ENCODE measurements at places on chromosomes 4 and X.

- DNase-seq = no peak
These were observed 155.4 kb upstream of the PLAC1 start for GRCh38 chrX:134813697-134814096.

- no peak for DNase-seq
These were observed 46.6 kb upstream of the PGRMC2 start for GRCh38 chr4:128334256-128334655.

- DNase-seq = no peak
These were observed 153.8 kb upstream of the GALNT7 start for GRCh38 chr4:173014836-173015235.

DNA sequence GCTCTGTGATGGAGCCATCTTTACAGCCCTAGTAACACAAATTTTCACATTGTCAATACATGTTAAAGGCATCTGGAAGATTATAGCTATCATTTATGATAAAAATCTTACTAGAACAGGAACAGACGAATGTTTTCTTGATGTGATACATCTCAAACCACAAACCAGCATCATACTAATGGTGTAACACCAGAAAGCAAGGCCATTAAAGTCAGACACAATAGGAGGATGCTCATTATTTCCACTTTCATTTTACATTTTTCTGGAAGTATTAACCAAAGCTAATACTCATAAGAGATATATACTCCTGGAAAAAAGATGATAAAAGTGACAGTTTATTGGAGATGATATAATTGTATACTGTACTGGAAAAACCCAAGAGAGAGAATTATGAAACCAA, 5.3 kb downstream of the AKAP14 start:
- DNase-seq = no peak

- DNase-seq = no peak
These were observed 330.3 kb downstream of the TRAM1L1 start for GRCh38 chr4:116755051-116755450.

- DNase-seq = no peak
These were observed 29.5 kb downstream of the NIPAL1 start for GRCh38 chr4:48046059-48046458.

GRCh38 chrX:48649102-48649501, 34.5 kb upstream of the WAS start:
- no peak for DNase-seq

DNA sequence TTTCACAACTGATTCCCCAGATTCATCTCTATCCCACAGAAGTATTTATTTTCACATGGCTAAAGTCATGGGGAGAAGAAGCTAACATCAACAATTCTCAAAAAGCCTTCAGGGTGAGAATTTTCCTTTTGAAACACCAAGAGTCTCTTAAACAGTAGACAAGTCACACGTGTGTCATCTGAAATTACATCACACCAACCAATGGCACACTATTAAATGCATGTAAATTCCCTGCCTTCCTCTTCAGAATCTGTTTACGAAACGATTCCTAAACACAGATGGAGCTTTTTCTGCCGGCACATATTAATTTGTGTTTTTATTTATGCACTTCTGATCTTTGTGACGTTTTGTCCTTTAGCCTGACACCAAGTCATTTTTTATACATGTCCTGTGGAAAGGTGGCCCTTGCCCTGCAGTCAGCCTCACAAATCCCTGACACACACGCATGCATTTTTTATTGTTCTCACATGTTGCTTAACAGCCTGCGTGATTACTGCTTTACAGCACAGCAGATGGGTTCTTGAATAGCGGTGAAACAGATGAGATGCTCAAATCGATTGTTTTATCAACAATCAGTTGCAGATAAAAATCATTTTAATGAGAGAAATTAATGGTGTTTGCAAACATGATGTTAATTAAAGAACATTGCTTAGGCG, 735.9 kb upstream of the TENM3 start:
- DNase-seq = no peak

DNA sequence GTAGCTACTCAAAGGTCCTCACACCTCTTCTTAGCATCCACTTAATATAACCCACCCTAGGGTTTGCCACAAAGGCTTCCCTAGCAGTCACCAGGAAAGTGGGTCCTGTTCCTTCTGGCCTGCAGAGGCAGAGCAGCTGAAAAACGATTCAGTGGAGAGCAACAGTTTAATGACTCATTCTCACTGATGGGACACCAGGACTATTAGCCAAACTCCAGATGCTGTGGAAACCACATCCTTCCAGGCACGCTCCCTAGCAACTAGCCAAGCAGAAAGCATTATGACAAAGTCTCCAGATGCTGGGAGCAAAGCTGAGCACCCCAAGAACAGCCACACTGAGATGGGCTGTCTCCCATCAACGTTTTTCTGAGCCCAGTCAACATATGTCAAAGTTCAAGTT, 30.3 kb upstream of the UTP14A start:
- DNase-seq = no peak

DNA sequence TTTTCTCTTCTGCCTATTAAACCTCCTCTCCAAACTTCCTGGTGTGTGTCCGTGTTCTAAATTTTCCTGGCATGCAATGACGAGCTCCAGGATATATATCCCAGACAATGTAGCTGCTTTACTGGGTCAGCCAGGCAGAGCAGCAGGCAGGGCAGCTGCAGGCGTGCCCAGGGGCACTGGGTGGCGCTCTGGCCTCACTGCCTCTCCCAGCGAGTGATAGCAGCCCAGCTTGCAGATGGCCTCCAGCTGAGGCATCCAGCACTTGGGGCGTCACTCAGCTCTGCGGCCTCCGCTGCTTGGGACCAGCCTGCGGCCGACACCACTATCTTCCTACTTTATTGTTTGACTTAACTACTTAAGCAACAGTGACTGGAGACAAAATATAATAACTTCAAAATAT, 23.0 kb upstream of the UBA6 start:
- DNase-seq = no peak

DNA sequence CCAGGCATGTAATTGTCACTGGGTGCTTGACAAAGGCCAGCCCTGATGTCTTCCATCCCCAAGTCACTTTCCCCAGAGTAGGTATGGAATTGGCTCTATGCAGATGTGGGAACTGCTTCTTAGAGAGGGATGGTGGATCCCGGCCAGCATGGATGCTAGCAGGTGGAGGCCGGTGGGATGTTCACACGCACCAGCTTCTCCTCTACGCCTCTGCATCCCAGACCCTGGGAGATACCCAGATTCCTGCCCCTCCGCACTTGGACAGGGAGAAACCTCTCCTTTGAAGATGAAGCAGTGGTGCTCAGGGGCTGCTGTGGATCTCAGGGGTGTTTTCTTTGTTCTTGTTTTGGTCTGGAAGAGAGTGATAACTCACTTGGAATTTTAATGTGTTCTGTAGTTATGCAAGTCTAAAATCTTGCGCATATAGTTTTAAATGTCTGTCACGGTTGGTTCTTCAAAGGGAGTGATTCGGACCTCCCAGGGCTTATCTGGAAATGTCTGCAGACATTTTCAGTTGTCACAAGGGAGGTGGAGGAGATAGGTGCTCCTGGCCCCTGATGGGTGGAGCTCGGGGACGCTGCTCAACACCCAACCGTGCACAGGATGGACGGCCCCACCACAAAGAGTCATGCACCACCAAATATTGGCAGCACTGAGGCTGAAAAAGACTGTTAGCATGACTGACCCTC, 308.0 kb downstream of the DHRSX start:
- no peak for DNase-seq

DNA sequence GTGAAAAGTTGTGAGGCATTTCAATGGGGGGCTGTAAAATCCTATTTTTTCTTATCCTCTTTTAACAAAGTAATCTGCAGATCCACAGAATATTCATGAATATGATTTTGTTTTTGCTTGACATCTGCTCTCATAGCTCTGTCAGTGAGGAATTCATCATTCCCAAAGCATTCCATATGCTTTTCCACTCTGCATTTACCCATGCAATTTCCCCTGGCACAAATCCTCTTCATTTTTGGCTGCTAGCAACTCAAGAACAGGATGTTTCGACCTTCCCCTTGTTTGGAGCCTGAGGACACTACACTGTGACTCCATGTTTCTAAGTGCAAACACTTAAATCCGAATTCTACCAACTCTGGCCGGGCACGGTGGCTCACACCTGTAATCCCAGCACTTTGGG, 48.5 kb downstream of the KLHL15 start:
- no peak for DNase-seq

DNA sequence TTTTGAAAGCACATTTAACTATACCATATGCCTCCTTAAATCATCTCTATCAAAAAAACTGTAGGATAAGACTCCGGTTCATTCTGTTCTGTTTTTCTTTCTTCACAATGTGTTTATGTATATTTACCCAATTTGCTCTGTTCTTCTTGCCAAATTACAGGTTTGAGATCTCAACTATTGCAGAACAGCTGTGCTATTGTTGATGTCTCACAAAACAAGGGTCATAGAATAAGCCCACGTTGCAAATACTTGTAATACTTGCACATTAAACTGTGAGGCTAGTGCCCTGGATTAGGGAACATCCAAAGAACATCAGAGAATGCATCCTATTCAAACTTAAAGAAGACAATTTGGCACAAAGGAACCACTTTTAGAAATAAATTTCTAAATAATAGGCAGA, 45.4 kb downstream of the ANTXR2 start:
- no peak for DNase-seq

DNA sequence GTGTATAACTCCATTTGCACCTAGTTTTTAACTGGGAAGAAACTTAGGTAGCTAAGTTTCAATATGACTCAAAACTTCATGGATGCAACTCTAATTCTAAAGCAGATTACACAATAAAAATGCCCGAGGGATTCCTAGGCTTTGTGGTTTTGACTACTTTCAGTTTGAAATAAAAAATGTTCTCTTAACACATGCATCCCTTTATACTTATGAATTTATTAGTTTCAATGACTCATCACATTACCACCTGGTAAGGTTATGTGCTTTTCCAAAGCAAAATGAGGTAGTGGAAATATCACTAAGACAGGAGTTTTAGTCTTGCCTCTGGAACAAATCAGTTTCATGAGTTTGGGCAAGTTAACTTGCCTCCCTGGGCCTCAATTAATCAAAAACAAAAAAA, 125.5 kb downstream of the OPHN1 start:
- no peak for DNase-seq

DNA sequence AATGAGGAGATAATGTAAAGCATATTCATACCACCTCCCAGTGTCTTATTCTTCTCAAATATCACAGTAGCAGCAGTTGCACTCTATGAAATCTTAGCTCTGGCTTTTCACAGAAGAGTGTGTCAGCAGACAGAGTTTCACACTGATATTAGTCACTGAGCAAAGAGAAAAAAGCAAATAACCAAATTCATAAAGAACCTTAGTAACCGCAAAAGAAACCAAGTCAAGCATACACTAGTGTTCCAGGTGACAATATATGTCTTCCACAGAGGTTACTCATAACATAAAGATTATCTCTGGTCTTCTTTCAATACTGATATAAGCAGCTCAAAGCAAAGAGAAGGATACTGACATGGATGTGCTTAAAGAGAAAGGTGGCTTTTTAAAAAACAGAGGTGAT, 181.7 kb upstream of the EDNRA start:
- no peak for DNase-seq

- no peak for DNase-seq
These were observed 37.9 kb upstream of the SORCS2 start for GRCh38 chr4:7154351-7154981.

DNA sequence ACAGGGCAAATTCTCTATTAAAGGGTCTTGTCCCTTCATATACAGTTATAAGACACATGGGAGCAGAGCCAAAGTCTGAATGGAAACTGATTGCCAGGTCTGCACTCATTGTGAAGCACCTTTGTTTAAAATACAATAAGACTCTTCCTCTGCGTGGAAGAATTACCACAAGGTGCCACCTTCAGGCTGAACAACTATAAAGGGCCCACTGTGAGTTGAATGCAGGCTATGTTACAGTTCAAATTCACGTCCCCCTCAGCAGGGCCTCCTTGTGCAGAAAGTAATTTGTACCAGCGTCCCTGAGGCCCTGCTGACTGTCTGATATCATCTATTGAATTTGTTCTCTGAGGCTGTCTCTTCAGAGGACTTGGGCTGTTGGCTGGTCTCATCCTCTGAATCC, 225.8 kb upstream of the TEX13C start:
- DNase-seq = no peak

- DNase-seq = no peak
These were observed 121.8 kb upstream of the BMPR1B start for GRCh38 chr4:94636004-94636403.

GRCh38 chr4:82614838-82615449, 53.2 kb upstream of the TMEM150C start:
- no peak for DNase-seq

GRCh38 chr4:113563691-113564378, 197.7 kb downstream of the CAMK2D start:
- DNase-seq = no peak

- DNase-seq = no peak
These were observed 67.2 kb upstream of the NPNT start for GRCh38 chr4:105828074-105828473.

DNA sequence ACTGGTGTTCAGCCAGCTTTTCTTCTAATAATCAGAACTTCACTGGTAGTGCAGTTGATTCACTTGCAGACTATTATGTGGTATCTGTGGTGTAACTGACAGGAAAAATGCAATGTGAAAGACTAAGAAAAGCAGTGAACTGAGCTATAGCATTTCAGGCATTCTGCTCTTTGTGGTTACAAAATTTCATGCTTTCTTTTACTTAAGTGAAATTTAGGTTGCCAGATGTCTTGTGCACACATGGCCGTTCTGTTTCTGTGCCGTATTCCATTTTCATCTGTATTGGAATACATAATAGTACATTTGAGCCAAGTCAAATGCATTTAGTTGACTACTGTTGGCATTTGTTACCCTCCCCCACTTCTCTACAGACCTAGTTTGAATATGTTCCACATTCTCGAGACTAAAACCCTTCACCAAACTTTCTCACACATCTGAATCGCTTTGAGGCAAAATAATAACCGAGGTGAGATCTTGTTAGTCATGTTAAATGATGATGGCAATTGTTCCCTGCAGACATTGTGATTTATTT, 8.2 kb downstream of the RTL3 start:
- DNase-seq = no peak

DNA sequence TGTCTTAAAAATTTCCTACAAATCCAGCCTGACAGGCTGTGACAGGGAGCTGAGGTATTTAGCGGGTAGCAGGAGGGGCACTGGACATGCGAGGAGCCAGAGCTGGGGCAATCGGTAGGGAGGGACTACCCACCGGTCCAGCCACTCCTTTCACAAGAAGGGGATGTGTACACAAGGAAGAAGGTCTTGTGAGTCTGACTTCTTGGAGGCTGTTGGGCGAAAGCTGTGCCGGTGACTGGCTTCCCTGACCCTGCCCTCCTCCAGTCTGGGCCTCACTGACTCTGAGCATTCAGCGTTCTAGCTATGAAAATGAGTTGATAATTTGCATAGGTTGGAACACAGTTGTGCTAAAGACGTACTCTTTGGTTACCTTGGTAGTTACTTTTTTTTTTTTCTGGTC, 12.7 kb upstream of the CXCL8 start:
- no peak for DNase-seq

GRCh38 chr4:13940921-13941320, 313.4 kb upstream of the BOD1L1 start:
- no peak for DNase-seq

- no peak for DNase-seq
These were observed 70.7 kb upstream of the PPP3CA start for GRCh38 chr4:101418055-101418454.

- DNase-seq = no peak
These were observed 15.4 kb downstream of the IQSEC2 start for GRCh38 chrX:53265771-53266574.

- DNase-seq = no peak
These were observed 189.3 kb upstream of the GPRIN3 start for GRCh38 chr4:89496851-89497250.
